Upper lobe of right lung (tissue), 1 donor: ENCODE measurements at places on chromosomes 7 and 10.

DNA sequence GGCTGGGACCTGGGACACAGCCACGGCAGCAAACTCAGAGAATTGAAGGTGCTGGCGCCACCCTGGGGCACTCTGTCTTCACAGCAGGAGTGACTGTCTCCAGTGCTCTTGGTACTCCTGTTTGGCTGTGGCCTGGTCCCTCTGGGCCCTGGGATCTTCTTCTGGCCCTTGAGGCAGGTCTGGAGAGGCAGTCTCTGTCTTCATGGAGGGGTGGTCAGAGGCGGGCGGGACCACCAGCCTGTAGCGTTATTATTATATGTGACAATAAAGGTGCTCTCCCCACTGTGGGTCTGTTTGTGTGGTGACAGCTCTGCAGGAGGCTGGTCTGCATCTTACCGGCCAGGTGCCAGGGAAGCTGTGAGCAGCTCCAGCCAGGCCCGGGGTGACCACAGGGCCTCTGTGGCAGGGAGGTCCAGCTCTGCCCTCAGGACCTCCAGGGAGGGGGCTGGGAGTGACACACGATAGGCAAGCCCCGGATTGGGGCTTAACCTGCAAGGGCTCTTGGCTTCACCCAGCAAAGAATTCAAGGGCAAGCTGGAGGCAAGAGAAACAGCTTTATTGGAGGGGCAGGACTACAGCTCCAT is 70.3 kb downstream of the MYL10 start:
- no peak for DNase-seq
- no peak overlapping the region for H3K27ac ChIP-seq
- H3K4me1 ChIP-seq = no peaks in the 10 kb centered on the region
- H3K27me3 ChIP-seq = no peaks in the 10 kb centered on the region

DNA sequence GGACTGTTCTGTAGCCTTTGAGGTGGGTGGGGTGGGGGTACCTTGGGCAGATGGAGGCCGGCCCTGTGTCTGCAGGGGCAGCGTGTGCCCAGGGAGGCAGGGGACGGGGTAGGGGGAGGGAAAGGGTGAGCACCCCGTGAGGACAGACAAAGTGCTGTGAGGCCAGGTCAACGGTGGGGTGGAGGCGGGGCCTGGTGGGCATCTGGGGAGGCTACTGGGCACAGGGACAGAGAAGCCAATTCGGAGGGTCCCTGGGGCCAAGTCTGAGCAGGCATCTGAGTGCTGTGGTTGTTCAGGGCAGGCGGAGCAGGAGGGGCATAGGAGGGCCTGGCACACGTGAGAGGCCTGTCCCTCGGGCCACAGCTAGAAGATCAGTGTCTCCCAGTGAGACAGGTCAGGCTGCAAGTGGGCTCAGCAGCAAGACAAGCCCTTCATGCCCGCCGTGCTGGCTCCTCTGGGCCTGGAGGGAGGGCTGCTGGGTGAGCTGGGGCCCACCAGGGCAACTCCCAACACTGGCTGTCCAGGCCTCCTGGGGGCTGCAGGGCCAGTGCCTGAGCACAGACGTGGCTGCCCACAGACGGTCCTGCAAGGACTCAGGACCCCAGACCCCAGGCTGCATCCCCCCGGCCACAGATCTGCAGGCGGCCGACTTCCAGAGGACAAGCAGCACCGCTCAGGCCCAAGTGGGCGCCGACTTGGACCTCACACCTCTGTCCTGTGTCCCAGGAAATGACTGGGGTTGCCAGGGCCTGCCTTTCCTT is 26.4 kb upstream of the KNDC1 start:
- DNase-seq = no peak
- H3K27me3 ChIP-seq = no peaks in the 10 kb centered on the region
- H3K4me3 ChIP-seq = no peak overlapping the region
- H3K27ac ChIP-seq = no peak overlapping the region

DNA sequence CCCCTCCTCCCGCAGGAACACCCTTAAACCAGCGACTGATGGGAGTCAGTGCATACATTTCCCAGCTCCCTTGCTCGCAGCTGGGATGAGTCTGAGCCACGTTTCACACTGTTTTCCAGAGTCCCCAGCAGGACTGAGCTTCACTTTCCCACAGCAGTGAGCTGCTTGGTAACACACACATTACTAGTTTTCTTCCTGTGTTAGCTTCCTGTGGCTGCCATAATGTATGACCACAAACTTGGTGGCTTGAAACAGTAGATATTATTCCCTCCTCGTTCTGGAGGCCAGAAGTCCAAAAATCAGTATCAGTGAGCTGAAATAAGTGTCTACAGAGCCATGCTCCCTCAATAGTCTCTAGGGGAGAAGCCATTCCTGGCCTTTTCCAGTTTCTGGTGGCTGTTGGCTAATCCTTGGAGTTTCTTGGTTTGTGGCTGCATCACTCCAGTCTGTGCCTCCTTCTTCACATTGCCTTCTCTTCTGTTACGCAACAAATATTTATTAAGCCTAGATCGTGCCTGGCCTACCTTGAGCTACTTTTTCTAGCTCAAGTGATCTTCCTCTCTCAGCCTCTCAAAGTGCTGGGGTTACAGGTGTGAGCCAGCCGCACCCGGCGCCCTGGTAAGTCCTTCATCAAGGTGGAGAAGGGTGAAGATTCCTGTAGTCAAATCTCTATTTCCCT is 26.2 kb upstream of the CARD11 start:
- DNase-seq = no peak
- peaks cover 3% of the 10 kb centered on the region for H3K4me1 ChIP-seq
- H3K27ac ChIP-seq = no peak overlapping the region
- H3K27me3 ChIP-seq = no peaks in the 10 kb centered on the region
- H3K4me3 ChIP-seq = no peak overlapping the region

GRCh38 chr10:101887775-101888174 is 44.2 kb upstream of the KCNIP2 start:
- no peak overlapping the region for H3K4me3 ChIP-seq
- no peak for DNase-seq
- no peaks in the 10 kb centered on the region for H3K4me1 ChIP-seq
- no peaks in the 10 kb centered on the region for H3K27me3 ChIP-seq
- H3K36me3 ChIP-seq = peaks cover 12% of the 10 kb centered on the region

DNA sequence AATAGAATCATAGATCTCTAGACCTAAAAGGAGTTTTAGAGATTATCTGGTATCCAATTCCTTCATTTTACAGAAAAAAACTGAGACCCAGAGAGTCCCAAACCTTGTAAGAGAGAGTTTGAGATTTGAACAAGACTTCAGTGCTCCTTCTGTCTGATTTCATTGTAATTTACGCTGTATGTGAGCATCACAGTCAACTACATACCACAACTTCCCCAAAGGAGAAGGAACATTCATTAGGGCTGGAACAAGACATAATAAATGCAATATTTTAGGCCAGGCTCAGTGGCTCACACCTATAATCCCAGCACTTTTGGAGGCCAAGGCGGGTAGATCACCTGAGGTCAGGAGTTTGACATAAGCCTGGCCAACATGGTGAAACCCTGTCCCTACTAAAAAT is 17.3 kb upstream of the PRKAR2B start:
- H3K36me3 ChIP-seq = no peaks in the 10 kb centered on the region
- no peaks in the 10 kb centered on the region for H3K4me1 ChIP-seq
- no peak overlapping the region for H3K27ac ChIP-seq
- no peak overlapping the region for H3K4me3 ChIP-seq

- H3K36me3 ChIP-seq = no peaks in the 10 kb centered on the region
- DNase-seq = no peak
- H3K27me3 ChIP-seq = no peaks in the 10 kb centered on the region
- peaks cover 32% of the 10 kb centered on the region for H3K4me1 ChIP-seq
- H3K27ac ChIP-seq = peak overlapping the region; percentile 92
These were observed 2.3 kb downstream of the MDFIC start for GRCh38 chr7:114924038-114924712.

DNA sequence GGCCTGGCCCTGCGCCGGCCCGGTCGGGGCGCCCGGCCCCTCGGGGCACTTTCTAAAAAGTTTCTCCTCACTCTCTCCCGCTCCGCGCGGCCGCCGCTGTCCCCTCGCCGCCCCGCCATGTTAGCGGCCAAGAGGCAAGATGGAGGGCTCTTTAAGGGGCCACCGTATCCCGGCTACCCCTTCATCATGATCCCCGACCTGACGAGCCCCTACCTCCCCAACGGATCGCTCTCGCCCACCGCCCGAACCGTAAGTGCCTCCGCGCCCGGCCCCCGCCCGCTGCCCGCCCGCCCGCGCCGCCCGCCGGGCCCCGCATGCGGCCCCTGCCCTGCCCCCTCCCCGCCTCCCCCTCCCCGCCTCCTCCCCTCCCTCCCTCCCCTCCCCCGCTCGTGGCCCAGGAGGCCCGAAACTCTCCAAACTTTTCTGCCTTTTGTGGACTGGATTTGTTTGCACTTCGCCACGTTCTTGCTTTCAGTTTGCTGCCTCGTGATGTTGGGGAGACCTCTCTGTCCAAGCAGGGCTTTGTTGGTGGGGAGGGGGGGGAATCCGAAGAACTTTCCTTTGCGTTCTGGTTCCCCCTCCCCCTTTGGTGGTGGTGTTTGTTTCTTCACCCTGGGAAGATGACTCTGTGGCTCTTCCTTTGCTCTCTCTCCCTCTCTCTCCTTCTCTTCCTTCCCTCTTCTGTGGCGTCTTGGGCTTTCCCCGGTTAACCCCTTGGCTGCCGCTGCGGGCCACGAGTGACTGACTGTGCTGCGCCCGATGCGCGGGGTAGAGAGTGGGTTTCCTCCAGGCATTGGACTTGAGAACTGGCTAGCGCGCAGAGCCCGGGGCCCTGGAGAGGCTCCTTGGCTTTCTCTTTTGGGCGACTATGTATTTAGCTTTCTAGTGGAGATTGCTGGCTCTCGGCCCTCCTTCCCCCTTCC is 1.6 kb downstream of the TCF7L2 start:
- peak; percentile 86 for DNase-seq
- peak overlapping the region; percentile 82 for H3K27ac ChIP-seq
- peaks cover 39% of the 10 kb centered on the region for H3K4me1 ChIP-seq
- peak overlapping the region; percentile 84 for H3K4me3 ChIP-seq
- no peaks in the 10 kb centered on the region for H3K27me3 ChIP-seq

DNA sequence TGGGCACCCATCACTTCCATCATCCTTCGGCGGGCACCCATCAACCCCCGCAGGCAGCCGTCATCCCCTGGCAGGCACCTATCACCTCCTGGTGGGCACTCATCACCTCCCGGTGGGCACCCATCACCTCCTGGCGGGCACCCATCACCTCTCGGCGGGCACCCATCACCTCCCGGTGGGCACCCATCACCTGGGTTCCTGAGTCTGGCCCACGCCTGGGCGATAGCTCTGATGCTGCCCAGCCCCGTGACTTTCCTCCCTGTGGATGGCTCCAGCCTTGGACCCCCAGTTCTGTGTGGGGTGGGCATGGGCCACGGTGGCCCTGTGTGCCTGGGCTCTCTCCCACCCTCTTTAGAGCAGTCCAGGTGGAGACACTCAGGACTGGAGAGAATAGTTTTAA is 29.0 kb downstream of the PFKFB3 start:
- no peak overlapping the region for H3K4me3 ChIP-seq
- H3K4me1 ChIP-seq = no peaks in the 10 kb centered on the region
- no peak for DNase-seq
- H3K27me3 ChIP-seq = no peaks in the 10 kb centered on the region
- no peak overlapping the region for H3K27ac ChIP-seq

DNA sequence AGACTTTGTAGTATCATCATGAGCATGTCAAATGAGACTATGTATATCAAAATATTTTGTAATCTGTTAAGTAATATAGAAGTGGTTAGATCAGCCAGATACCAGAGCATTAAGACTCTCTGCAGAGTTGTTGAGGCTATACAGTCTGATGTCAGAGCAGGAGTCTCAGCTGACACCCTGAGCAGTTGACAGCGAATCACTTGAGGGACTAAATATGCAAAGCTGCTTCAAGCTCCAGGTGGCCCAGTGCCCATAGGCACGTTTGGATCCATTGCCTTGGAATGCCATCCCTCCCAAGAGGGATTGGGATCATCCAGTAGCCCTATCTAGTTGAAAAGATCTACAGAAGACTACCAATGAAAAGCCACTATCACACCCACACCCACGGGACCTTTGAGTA is 210.2 kb downstream of the TAX1BP1 start:
- H3K27ac ChIP-seq = no peak overlapping the region
- no peaks in the 10 kb centered on the region for H3K27me3 ChIP-seq
- no peaks in the 10 kb centered on the region for H3K4me1 ChIP-seq
- DNase-seq = no peak

- DNase-seq = no peak
- peaks cover 5% of the 10 kb centered on the region for H3K4me1 ChIP-seq
- no peaks in the 10 kb centered on the region for H3K36me3 ChIP-seq
- no peak overlapping the region for H3K27ac ChIP-seq
- no peaks in the 10 kb centered on the region for H3K27me3 ChIP-seq
These were observed 71.3 kb upstream of the PODXL start for GRCh38 chr7:131627735-131628190.

- H3K4me1 ChIP-seq = no peaks in the 10 kb centered on the region
- no peaks in the 10 kb centered on the region for H3K27me3 ChIP-seq
- no peak overlapping the region for H3K27ac ChIP-seq
- no peaks in the 10 kb centered on the region for H3K36me3 ChIP-seq
- DNase-seq = no peak
- no peak overlapping the region for H3K4me3 ChIP-seq
These were observed 200.4 kb downstream of the TAX1BP1 start for GRCh38 chr7:27940341-27940740.

DNA sequence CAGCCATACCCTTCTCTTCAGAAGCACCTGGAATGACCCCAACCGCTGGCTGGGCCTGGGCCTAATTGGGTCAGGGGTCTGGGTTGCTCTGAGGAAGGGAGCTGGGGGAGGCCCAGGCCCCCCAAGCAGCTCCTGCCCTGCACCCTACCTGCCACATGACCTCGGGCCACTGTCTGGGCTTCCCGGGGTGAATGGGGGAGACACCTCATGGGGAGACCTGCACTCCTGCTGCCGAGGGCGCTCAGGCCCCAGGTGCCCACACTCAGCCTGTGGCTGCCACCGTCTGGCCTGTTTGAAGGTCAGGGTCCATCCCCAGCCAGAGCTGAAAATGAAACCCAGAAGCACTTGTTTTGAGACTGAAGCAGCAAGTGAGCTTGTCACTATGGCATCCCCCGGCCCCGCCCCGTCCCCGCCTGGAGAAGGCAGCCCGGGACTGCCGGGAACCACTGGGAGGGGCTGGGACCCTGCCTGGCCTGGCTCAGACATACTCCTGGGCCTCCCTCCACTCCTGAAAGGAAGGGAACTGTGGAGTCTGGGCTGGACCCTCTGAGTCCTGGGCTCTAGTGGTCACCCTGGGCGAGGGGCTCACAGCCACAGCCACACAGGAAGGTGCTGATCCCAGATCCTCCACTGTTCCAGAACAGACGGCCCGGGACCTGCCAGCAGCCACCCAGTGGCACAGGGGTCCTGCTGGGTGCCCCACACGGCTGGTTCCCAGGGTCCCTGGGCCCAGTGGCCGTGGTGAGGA is 7.4 kb upstream of the MICALL2 start:
- H3K27me3 ChIP-seq = no peaks in the 10 kb centered on the region
- no peak overlapping the region for H3K4me3 ChIP-seq
- H3K36me3 ChIP-seq = peaks cover 20% of the 10 kb centered on the region

- H3K4me3 ChIP-seq = no peak overlapping the region
- no peaks in the 10 kb centered on the region for H3K4me1 ChIP-seq
- no peak for DNase-seq
- no peaks in the 10 kb centered on the region for H3K27me3 ChIP-seq
- H3K27ac ChIP-seq = no peak overlapping the region
- H3K36me3 ChIP-seq = no peaks in the 10 kb centered on the region
These were observed 86.3 kb downstream of the OAT start for GRCh38 chr10:124332426-124332825.
